ENCODE measurements at places on chromosomes 2 and 18.
A peak's percentile ranks its signal among the peaks of the same experiment; 100 is the strongest.

GRCh38 chr2:43021791-43022509 lies 204.5 kb downstream of the ZFP36L2 start:
- DNase-seq = no peak

DNA sequence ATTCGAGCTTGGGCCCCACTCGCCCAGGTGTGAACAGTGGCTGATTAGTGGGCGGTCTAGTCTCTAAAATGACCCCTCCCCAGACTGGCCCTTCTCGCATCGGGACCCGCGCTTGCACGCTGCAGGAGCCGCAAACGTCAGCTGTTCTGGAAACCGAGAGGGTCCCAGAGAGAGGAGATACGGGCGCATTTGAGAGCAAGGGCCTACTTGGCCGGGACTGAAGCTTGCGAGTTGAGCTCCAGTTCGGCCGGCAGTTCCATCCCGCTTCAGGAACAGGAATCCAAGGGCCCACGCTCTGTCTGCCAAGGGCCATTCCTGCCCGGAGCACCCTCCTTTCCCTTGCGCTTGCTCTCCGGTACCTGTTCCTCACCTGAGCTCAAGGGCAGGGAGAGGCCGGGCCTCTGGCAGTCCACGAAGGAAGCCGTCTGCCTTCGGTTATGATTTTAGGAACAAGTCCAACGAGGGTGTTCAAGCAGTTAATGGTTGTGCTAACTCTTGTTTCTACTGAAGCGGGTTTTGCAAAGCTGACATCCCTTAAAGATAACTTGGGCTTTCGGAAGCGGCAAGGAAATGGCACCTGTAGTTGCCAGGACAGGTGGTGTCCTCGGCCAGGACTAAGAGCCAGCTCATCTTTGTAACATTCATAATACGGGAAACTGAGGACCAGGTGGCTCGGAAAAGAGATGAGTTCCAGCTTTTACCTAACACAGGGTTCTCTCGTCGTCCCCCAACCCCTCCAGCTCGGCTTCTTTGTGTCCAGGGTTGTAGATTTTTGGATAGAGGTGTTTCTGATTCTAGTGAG lies 3.9 kb upstream of the DLX1 start:
- no peak for DNase-seq

DNA sequence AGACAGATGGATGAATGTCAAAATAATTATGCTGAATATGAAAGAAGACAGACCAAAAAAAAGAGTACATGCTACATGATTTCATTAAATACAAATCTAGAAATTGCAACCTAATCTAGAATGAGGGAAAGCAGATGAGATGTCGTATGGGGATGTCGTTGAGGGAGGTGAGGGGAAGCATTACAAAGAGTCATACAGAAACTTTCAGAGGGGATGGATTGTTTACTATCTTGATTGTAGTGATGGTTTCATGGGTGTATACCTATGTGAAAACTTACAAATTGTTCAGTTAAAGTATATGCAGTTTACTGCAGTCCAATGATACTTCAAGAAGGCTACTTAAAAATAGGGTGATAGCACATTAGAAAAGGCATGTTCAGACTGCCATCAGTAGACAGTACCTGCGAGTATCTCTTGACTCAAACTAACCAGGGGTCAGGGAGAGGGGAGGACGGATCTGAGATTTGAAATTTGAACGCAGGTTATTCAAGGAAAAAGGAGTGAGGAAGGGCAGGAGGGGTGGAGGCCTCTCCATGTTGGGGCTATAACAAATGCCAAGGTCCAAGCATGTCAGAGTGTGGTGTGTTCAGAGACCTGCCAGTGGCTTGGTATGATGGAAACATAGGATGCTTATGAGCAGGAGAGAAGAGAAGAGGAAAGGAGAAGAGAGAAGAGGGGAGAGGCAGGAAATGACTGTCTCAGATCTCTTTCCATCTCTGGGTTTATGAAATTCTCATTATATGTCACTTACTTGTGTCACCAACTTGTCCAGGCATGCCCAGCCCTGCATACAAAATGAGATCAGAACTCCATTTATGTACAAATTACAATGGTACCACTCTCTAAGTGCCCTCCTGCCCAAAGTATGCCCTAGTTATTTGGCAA lies 257.3 kb upstream of the CXCR4 start:
- no peak for DNase-seq

- no peak for DNase-seq
These were observed 159.8 kb downstream of the SH3RF3 start for GRCh38 chr2:109288544-109289368.

- no peak for DNase-seq
These were observed 174.6 kb upstream of the PID1 start for GRCh38 chr2:229445501-229446211.

- no peak for DNase-seq
These were observed 25.7 kb upstream of the UXS1 start for GRCh38 chr2:106219813-106220212.

GRCh38 chr2:193935114-193935513 lies 1721.9 kb upstream of the SLC39A10 start:
- DNase-seq = no peak

- no peak for DNase-seq
These were observed 666.5 kb downstream of the SLC4A3 start for GRCh38 chr2:220293966-220294365.

DNA sequence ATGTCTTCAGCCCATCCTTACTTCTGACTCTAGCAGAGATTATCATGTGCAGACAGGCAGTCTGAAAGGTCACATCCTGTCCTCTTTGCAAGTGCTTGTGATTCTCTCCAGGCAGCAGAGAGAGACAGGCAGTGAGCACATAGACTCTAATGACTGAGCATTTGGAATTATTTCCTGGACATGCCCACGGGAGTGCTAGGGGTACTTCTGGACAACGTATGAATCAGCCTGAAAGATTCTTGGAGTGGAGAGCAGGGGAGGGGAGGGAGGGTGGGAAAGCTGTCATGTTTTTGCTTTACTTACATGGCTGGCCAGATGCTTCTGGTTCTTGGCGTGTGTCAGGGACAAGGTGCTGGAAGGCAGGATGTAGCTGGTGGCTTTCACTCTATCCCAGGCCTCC lies 150.6 kb downstream of the RIF1 start:
- no peak for DNase-seq

- no peak for DNase-seq
These were observed 50.8 kb upstream of the PEX13 start for GRCh38 chr2:60966507-60967405.

- no peak for DNase-seq
These were observed 123.6 kb downstream of the EIPR1 start for GRCh38 chr2:3253913-3254441.

- no peak for DNase-seq
These were observed 141.1 kb downstream of the ANTXR1 start for GRCh38 chr2:69154106-69154505.

GRCh38 chr18:57083485-57083884 lies 63.4 kb upstream of the BOD1L2 start:
- DNase-seq = no peak

GRCh38 chr2:26299471-26300101 lies 46.4 kb upstream of the SELENOI start:
- no peak for DNase-seq

GRCh38 chr2:101776172-101777043 lies 78.9 kb downstream of the MAP4K4 start:
- DNase-seq = no peak

GRCh38 chr2:226515344-226516055 lies 284.1 kb downstream of the IRS1 start:
- no peak for DNase-seq

- peak; percentile 26 for DNase-seq
These were observed 83.3 kb upstream of the POMC start for GRCh38 chr2:25251422-25252273.

- no peak for DNase-seq
These were observed 208.7 kb upstream of the RASGRP3 start for GRCh38 chr2:33267756-33268155.

DNA sequence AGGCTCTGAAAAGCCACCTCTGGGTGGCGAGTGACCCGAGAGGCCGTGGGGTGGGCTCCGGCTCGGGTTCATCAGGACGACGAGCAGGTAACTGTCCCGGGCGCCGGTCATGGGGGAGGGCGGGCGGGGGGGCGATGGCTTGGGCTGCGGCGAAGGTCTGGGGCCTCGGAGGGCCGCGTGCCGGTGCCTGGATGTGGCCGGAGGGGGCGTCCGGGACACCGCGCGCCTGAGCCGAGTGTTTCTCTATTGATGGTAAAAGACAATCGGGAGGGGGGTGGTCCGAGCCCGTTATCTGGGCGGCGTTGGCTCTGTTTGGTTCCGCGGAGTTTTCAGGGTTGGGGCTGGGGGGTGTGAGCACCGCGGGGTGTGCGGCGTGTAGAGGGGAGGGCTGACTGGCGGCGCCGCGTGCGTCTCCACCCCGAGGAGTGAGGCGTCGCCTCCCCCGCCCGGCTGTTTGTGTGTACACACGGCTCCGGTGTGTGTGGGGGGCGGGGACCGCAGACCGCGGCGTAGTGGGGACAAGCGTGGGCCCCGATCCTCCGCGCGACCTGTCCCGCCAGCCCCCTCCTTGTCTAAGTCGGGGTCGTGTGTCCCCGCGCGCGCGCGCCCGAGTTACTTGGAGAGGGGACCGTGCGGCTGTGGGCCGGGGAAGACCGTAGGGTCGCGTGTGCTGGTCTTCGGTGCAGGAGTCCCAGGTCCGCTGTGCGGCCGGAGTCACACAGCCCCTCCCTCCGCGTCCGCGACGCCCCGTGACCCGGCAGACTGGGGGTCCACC lies 1.6 kb downstream of the CTIF start:
- DNase-seq = no peak

GRCh38 chr2:216653931-216654365 lies 20.7 kb downstream of the IGFBP2 start:
- DNase-seq = no peak

GRCh38 chr2:221896505-221897151 lies 324.5 kb upstream of the EPHA4 start:
- DNase-seq = no peak

DNA sequence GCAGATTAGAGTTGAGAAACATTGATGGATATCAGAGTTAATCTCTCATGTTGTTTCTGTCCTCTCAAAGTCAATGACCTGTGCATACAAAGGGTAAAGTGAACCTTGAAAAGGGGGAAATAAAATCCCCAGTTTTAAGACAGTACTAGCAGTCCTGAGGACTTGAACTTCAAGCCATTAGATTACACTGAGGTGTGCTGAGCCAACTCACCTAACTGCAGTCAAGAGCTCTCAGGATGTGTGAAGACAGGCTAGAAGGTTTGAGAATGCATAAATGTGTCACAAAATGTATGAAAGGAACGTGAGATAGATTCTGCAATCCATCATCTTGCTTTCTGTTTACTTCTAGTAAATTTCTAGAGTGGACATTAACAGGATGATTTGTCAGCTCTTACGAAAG lies 35.5 kb downstream of the DOCK10 start:
- no peak for DNase-seq

DNA sequence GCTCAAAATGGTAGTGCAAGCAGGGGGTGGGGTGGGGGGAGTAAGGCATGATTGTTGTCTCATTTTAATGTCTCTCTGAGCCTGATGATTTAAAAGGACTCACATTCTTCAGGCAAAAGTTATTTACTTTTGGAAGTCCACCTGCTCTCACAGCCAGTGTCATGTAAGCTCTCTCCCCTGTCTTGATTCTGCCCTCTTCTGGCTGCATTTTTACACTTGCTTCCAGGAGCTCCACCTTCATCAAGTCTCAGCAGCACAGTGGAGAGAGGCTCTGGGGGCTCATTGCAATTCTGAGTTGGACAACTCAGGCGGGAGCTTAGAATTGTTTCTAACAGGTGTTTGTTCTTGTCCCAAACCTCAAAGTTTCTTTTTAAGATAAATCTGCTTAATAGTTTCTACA lies 39.2 kb downstream of the GNAL start:
- no peak for DNase-seq

GRCh38 chr2:17422061-17422460 lies 96.2 kb downstream of the RAD51AP2 start:
- no peak for DNase-seq

Measured in T-cell (primary cell).